Activated T-cell treated with anti-CD3 and anti-CD28 coated beads, Interleukin-2, amount 50 U/mL, for 24 hours (primary cell): ENCODE measurements at places on chromosomes 11 and 22.
A peak's percentile ranks its signal among the peaks of the same experiment; 100 is the strongest.

DNA sequence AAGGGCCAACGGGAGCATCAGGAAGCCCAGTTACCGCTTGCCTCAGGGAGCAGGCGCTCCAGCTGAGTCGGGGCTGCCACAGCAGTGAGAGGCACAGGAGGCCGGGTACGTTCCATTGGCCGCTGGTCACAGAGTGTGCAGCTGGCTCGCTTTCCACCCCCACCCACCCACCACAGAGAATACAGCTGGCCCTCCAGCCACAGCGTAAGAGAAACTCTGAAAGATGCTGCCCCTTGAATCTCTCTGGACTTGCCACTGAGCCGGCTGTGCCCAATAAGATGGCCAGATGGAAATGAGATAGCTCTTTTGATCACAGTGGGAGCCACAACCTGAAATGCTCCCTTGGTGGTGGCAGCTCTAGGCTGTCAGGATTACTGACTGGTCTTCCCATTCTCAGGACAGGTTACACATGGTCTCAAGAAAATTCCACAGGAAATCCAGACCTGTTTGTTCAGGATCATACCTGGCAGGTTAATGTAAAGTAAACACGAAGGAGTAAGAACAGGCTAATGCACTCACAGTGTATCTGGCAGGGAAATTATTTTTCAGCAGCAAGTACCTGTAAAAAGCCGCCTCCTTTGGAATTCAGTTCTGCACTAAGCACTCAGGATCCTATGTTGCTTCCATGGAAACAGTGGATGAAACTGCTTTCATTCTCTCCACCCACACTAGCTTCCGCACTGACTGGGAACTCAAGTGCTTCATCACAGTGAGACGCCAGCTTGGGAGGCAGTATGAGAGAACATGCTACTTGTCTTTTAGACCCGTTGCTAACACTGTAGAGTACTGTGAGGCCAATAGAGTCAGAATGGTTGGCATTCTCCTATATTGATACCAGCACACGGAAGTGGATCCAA, 16.5 kb downstream of the SIAE start:
- peaks cover 17% of the 10 kb centered on the region for H3K36me3 ChIP-seq
- no peak overlapping the region for H3K4me3 ChIP-seq
- no peaks in the 10 kb centered on the region for H3K4me1 ChIP-seq
- no peak for DNase-seq
- no peaks in the 10 kb centered on the region for H3K27me3 ChIP-seq
- no peak overlapping the region for H3K27ac ChIP-seq

GRCh38 chr11:104572279-104572678, 326.0 kb downstream of the CASP12 start:
- DNase-seq = no peak
- no peaks in the 10 kb centered on the region for H3K36me3 ChIP-seq
- no peak overlapping the region for H3K27ac ChIP-seq
- no peaks in the 10 kb centered on the region for H3K4me1 ChIP-seq
- H3K27me3 ChIP-seq = no peaks in the 10 kb centered on the region

DNA sequence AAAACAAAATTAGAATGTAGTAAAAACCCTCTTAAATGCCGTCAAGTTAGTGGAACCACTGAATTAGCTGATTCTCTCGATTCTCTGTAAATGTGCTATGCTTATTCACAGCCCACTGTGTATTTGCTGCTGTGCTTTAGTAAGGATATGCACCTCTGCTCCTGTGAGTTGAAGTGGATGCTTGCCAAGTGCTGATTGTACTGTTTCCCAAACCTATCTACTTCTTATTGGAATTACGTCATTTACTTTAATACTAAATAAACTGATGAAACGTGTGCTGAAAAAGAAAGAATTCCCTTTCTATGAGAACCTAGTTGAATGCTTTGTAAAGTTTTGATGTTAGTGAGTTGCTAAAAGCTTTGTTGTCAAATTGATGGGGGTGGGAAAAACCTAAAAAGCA, 158.4 kb downstream of the LRRC4C start:
- H3K36me3 ChIP-seq = no peaks in the 10 kb centered on the region
- no peak overlapping the region for H3K27ac ChIP-seq
- no peak for DNase-seq
- H3K27me3 ChIP-seq = no peaks in the 10 kb centered on the region

GRCh38 chr11:95359756-95360155, 128.8 kb upstream of the SESN3 start:
- peaks cover 1% of the 10 kb centered on the region for H3K4me1 ChIP-seq
- H3K36me3 ChIP-seq = no peaks in the 10 kb centered on the region
- no peak overlapping the region for H3K4me3 ChIP-seq
- DNase-seq = no peak

- DNase-seq = no peak
- no peaks in the 10 kb centered on the region for H3K4me1 ChIP-seq
- no peak overlapping the region for H3K4me3 ChIP-seq
- H3K36me3 ChIP-seq = no peaks in the 10 kb centered on the region
These were observed 22.6 kb downstream of the FADD start for GRCh38 chr11:70225681-70226177.

DNA sequence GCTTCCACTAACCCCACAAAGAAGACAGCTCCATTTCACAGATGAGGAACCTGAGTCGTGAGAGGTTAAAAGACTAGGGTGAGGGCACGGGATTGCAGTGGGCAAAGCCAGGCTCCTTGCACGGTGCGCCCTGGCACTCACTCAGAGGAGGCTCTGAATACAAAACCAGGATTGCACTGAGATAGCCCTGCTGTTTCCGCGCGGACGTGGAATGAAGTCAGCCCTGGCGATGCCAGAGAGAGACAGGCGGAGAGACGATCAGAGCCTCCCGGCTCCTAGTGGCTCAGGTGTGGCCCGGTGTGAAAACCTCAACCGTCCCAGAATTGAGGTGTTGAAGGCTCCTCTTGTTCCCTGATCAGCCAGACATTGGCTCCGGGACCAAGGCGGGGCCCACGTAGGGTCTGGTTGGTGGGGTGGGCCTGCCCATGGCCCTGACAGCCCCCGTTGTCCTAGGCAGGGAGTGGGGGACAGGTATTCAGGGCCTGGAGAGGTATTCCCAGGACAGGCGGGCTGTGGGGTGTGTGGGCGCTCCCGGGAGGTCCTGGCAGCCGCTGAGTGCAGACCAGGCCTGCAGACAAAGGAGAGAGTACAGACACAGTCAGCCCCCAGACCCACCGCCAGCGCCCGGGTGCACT, 43.1 kb upstream of the LINC01488 start:
- H3K27ac ChIP-seq = no peak overlapping the region
- no peak overlapping the region for H3K4me3 ChIP-seq
- DNase-seq = no peak
- peaks cover 41% of the 10 kb centered on the region for H3K27me3 ChIP-seq
- no peaks in the 10 kb centered on the region for H3K36me3 ChIP-seq

DNA sequence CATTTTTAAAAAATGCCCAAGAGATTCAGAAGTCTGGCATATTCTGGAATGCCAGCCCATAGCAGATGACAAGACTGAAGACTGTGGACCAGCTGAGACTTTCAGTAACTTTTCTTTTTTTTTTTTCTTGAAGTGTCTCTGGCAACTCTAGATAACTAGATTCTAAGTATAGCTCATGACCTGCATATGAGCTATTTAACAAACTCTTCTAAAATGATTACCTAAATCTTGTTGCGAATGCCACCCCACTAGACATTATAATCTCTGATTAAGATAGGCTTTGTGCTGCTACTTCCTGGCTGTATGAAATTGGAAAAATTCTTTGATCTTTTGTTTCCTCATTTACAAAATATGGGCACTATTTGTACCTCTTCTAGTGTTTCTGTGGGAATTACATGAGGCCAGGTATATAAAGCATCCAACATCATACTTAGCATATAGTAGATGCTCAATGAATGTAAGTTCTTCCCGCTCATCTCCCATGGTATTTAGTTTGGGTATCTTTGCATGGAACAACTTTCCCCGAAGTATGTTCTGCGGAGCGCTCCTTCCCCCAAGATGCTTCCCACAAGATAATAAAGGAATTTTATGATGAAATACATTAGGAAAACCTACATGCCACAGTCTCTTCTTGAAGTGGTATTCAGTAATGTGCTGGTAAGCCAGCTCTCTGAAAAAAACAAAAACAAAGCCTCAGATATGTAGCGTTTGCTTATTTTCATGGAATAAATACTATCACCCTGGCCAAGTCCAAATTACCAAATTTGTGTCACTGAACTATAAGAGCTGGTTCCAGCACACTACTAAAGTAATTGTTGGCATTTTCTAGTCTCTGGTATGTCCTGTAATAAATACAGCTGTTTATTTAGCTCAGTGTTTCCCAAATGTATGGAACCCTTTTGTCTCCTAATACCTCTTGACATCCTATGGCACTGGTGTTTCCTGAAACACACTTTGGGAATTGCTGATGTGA, 86.8 kb upstream of the TIMP3 start:
- no peak for DNase-seq
- no peaks in the 10 kb centered on the region for H3K4me1 ChIP-seq
- H3K4me3 ChIP-seq = no peak overlapping the region
- no peaks in the 10 kb centered on the region for H3K36me3 ChIP-seq
- peaks cover 2% of the 10 kb centered on the region for H3K27me3 ChIP-seq

DNA sequence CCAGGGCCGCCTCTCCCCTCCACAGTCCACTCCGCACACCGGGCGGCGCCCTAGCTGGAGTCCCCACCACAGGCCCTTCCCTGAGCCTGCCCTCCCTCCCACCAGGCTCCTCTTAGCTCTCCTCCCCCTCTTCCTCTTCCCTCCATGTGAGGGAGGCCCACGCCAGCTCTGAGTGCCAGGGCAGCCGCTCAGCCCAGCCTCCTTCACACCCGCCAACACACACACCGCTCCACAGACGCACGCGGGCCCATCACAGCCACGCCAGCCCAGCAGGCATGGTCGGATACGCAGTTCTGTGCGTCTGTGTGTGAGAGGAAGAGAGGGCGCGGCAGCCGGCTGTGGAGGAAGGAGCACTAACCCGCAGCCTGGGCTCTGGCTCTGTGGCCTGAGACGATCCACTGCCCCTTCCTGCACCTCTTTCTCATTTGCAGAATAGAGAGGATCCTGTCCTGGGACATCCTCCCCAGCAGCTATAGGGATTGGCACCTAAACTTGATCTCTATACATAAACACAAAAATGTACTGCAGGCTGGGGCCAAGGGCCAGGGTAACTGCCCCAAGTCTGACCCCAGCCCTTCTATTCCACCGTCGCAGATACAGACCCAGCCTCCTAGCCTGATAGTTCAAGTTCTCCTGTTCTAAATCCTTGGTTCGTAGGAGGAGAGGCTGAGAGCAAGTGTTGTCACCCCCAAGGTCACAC, 3.5 kb downstream of the CHRM4 start:
- H3K4me1 ChIP-seq = peaks cover 34% of the 10 kb centered on the region
- H3K36me3 ChIP-seq = no peaks in the 10 kb centered on the region
- peak overlapping the region; percentile 54 for H3K27ac ChIP-seq
- no peak overlapping the region for H3K4me3 ChIP-seq

- no peak overlapping the region for H3K27ac ChIP-seq
- DNase-seq = no peak
- H3K4me3 ChIP-seq = no peak overlapping the region
These were observed 148.8 kb downstream of the DBX1 start for GRCh38 chr11:20011307-20011951.

DNA sequence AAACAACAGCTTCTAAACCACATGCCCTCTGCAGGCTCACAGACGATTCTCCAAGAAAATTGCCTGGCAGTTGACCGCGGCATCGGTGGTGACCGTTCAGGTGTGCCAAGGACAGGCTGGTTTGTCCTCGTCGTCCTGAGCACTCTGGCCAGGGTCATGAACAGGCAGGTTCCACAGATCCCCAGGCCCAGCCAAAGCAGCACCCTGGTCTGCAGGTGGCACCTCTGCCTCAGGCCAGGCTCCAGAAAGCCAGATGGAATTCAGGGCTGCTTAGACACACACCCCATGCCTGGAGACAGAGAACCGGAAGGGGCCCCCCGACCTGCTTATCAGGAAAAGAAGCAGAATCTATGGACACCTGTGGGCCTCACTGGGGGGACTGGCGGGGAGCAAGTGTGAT, 338.7 kb downstream of the BRD1 start:
- no peak overlapping the region for H3K27ac ChIP-seq
- H3K4me3 ChIP-seq = no peak overlapping the region
- peaks cover 3% of the 10 kb centered on the region for H3K4me1 ChIP-seq
- no peaks in the 10 kb centered on the region for H3K27me3 ChIP-seq
- H3K36me3 ChIP-seq = peaks cover 2% of the 10 kb centered on the region
- no peak for DNase-seq

DNA sequence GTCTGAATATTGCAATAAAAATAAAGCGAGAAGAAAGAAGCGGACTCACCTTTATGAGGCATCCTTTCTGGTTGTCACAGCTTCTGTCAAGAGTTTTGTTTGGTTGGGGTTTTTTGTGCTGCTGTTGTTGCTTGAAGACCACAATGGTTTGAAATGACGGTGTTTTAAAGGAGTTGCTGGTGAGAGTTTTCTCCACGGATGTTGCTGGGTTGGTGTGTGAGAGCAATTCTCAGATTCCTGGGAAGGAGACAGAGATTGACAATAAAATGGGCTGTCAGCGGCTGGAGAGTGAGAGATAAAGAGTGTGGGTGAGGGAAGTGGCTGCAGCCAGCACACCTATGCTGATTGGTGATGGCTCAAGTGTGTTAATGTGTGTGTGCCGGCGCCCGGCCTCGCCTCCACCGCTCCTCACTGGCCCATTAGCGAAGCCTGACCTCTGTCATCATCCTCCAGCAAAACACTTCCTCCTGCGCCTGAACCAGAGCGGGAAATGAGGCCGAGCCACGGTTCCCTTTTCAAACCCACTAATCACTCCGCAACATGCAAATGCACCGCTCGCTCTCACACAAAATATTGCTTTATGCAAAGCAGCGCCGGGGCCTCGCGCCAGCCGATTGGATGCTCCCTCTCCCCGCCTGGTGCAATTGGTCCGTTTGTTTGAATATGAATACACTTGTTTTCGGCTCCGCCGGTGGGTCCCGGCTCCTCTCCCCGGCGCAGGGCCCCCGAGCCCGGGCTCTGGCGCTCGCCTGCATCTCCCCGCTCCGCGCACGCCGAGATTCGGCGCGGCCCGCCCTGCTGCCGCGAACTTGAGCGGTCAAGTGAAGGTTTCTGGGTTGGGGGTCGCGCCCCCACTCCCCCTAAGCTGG, at the start of gene PAX6:
Gene PAX6 (minus strand): TSS at position 544 of the 869 bp plus-strand sequence. CDS start 4,911 bp downstream, outside the sequence.
- H3K27me3 ChIP-seq = peaks cover 88% of the 10 kb centered on the region
- H3K27ac ChIP-seq = peak within 1 kb of the TSS; percentile 16

DNA sequence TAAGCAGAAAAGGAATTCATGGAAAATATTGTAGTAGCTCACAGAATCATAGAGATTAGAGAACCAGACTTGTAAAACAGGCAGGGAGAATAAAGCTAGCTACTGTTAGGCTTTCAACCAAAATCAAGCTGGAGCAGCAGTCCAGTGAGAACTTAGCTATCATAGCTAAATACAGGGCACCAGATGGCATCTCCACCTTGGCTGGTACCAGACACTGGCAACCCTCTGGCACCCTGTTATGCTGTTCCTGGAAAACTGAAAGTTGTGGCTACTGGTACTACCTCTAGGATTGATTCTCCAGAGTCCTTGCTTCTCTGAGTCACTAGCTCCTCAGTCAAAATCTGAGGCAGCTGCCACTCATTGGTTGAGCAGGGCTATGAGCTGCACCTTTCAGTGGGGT, 6.0 kb upstream of the DRD2 start:
- H3K36me3 ChIP-seq = no peaks in the 10 kb centered on the region
- H3K4me3 ChIP-seq = no peak overlapping the region
- DNase-seq = no peak
- no peak overlapping the region for H3K27ac ChIP-seq

GRCh38 chr22:25076336-25076735, 123.3 kb upstream of the CRYBB3 start:
- DNase-seq = peak; percentile 76
- peak overlapping the region; percentile 89 for H3K27ac ChIP-seq
- peaks cover 86% of the 10 kb centered on the region for H3K4me1 ChIP-seq
- H3K4me3 ChIP-seq = peak overlapping the region; percentile 67
- no peaks in the 10 kb centered on the region for H3K36me3 ChIP-seq
- no peaks in the 10 kb centered on the region for H3K27me3 ChIP-seq

- no peaks in the 10 kb centered on the region for H3K27me3 ChIP-seq
- DNase-seq = peak; percentile 68
- peak overlapping the region; percentile 55 for H3K27ac ChIP-seq
These were observed 29.6 kb downstream of the RTN4R start for GRCh38 chr22:20238536-20238900.
